ENCODE measurements at places on chromosomes 12 and 14.

- no peak for DNase-seq
These were observed 9.6 kb upstream of the GPHN start for GRCh38 chr14:66498311-66498710.

- no peak for DNase-seq
These were observed 428.1 kb downstream of the FLRT2 start for GRCh38 chr14:85958069-85958468.

- DNase-seq = no peak
These were observed 21.5 kb upstream of the TC2N start for GRCh38 chr14:91888641-91889476.

- no peak for DNase-seq
These were observed at the start of gene NEUROD4 for GRCh38 chr12:55019784-55020183. Gene NEUROD4 (plus strand): TSS chr12:55019974. CDS start chr12:55026440, 6,466 bp downstream.

- no peak for DNase-seq
These were observed 90.5 kb downstream of the GALNT9 start for GRCh38 chr12:132238884-132239283.

- no peak for DNase-seq
These were observed 14.3 kb upstream of the PRKAG1 start for GRCh38 chr12:49032679-49033447.

- no peak for DNase-seq
These were observed 128.8 kb upstream of the CLEC14A start for GRCh38 chr14:38384741-38385140.

DNA sequence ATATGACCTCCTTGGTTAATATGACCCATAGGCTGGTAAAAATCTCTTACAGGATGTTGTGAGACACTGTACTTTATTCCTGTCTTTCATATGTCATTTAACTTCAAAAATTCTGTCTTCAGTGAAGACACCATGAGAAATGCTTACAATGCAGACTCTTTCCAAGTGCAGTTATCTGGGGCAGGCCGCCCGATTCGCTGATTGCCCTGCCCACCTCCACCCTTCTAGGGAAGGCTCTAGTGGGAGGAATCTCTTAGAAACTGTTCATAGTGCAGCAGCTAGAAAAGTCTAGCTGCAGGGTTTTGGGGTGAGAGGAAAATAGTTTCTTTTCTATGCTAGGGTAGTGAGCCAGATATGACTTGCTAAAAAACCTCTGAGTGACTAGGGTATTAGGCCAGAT, 15.0 kb upstream of the CIPC start:
- DNase-seq = no peak

GRCh38 chr12:106892075-106892474, 63.6 kb upstream of the TMEM263 start:
- DNase-seq = no peak

DNA sequence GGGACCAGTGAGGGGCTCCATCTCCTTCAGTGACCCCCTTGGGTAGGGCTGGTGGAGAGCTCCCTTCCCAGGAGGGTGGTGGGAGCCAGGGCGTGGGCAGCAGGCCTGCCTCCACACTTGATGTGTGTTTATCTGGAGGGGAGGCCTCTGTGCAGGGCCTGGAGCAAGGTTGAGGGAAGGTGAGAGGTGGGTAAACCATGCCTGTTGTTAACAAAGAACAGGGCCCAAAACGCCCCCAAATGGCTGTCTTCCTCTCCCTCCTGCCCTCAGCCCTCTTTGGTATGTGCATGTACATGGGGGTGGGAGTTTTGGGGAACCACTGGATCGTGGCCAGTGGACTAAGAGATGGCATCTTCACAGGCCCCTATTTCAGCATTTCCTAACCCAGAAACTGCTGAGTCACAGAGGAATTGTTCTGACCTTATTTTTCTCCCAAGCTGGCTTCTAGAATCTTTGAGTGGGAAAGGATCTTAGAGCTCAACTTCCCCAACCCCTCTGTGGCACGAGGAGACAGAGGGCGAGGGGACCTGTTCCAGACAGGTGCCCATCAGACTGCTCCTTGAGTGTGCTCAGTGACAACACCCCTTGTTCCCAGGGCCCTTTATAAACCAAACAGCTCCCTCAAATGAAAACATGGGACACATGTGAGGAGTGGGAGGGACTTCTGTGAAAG, 3.6 kb downstream of the SLC48A1 start:
- no peak for DNase-seq

DNA sequence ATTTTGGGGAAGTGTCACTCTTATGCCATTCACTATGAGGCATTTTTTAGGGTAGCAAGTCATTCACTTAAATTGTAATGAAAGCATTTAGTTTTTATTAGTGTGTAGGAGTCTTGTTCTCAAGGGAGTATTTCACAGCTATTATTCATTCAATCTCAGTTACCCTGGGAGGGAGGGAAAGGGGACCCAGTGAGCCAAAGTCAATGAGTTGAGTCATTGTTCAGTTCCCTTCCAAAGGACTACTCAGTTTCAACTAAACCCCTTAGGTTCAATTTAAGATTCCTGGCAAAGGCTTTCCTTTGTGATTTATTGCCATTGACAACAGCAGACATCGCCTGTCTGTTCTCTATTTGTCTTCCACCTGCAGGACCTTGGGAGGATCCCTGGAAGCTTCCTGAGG, 29.3 kb upstream of the RASSF8 start:
- no peak for DNase-seq

DNA sequence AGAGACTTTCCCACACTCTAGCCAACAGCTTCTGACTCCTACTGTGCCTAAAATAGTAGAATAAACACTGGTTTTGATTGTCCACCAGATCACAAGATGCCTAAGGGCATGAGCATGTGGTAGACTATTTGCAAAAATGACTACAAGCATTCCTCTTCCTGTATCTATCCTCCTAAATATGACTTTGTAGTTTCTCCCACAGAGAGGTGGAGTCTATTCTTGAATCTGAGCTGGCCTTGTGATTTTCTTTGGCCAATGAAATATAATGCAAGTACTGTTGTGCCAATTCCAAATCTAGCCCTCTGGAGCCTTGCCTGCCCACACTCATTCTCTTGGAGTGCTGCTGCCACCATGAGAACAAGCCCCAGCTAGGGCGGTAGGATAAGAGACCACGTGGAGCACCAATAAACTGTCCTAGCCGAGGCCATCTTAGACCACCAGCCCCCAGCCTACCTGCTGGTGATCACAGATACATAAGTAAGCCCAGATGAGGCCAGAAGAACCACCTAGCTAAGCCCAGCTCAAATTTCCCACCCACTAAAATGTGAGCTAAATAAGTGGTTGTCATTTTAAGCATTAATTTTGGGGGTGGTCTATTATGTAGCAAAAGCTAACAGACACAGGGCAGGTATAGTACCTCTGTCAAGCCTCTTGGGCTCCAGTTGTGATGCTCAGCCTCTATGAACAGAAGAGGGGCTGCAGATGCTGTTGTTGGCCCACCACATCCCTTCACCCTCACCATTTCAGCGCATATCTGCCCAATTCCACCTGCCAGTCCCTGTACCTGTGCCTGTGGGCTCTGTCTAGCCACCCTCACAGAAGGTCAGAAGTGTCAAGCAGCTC, 17.9 kb downstream of the ZFP36L1 start:
- no peak for DNase-seq

DNA sequence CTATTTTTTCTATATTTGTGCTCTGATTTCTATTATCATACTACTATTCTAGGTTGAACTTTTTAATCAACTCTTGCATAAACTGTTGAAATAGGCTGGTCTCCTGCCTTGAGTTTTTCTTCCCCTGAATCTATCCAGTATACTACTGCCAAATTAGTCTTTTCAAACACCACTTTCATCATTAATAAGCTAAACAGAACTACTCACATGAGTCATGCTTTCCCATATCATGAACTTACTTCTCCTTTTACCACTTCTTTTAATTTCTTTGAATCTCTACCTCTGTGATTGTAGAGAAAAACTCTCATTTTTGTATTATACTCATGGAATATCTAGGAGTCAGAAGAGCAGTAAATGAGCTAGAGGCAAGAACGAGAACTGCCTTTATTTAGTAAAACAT, 340.3 kb upstream of the PDE3A start:
- DNase-seq = no peak

GRCh38 chr12:66164349-66164821, 5.4 kb downstream of the TMBIM4 start:
- no peak for DNase-seq

DNA sequence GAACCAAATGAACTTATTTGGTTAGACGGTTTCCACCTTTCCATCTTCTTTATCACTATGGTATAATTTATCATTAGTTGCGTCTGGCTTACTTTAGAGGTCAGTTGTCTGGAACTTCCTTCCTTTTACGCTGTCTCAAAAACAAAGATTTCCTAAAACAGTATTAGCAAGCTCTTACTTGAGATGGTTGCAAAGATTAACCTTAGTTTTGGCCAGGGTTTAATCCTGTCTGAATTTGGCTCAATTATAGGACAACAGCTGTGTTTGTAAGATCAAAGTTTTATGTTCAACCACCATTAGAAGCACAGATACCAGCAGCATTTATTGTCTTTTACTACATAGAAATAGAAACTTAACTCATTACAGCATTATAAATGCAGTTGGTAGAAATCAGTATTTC, 7.9 kb upstream of the WASHC3 start:
- no peak for DNase-seq

DNA sequence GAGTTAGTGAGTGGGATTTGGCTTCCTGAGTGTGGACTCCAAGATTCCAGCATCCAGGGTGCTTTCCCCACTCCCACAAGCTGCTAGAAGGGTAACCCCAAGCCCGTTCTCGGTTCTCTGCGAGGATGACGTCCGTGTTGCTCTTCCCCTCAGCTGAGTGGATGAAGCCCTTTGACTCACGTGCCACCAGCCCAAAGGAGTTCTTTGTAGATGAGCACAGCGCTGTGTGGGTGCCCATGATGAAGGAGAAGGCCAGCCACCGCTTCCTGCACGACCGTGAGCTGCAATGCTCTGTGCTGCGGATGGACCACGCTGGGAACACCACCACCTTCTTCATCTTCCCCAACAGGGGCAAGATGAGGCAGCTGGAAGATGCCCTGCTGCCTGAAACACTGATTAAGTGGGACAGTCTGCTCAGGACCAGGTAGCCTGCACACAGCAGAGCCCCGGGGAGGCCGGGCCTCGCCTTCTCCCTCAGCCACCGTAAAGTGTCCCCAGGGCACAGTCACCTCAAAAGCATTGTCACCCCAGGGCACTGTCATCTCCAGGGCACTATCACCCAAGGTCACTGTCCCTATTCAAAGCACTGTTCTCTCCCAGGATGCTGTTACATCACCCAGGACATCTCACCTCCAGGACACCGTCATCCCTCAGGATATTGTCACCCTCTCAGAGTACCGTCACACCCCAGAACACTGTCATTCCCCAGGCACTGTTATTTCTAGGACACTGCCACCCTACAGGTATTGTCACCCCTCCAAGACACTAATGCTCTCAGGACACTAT, 31.3 kb downstream of the SERPINA3 start:
- DNase-seq = no peak

DNA sequence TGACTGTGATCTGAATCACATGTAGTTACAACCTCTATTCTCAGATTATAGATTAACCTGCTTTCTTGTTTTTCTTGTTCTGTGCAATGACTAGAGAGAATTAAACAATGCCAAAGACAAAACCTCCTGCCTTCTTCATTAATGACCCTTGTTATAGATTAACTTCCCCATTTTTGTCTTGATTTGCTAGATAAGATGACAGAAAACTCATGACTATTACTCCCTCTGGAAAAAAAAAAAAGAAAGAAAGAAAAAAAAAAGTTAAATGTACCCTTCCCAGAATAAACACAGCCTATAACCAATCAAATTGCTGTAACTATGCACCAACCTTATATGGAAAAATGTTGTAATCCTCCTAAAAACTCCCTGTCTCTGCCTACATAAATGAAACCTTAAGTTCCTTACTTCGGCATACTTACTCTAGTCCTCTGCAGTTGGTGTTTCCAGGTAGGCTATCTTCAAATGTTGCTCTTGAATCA, 41.1 kb upstream of the PCED1B start:
- DNase-seq = no peak

DNA sequence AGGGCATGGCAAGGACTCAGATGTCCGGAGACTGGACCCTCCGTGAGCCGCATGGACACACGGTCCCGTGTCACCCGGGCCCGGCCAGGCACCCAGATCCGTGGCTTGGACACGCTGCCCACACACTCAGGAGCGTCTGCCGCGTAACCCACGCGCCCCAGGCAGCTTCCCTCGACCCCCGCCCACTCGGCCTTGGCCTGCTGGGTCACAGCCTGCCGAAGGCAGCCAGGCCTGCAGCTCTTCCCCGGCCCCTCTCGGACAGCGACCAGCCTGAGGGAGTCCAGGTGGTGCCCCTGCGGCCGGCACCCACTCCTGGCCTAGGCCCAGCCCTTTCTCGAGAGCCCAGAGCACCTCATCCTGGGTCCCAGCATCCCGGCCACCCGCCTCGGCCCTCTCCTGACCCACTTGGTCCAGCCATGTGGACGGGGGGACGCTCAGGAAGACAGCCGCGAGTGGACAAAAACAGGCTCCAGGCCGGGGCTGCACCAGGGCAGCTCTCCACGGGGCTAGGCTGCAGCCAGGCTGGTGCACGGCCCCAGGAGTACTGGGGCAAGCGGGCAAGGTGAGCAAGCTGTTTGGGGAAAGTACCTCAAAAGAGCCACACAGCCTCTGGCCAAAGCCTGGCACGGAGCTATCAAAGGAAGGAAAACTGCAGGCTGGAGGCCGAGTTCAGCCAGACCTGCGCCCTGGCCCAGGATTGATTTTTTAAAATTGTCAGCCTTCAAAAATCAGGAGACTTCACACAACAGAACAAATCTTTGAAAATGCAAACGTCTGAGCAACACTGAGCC, 6.5 kb downstream of the AKT1 start:
- no peak for DNase-seq

GRCh38 chr14:64510825-64511671, 6.5 kb downstream of the ZBTB1 start:
- DNase-seq = no peak

- DNase-seq = no peak
These were observed 710 bp downstream of the MTA1 start for GRCh38 chr14:105420101-105420973.

GRCh38 chr14:53964249-53964648, 7.6 kb upstream of the BMP4 start:
- DNase-seq = no peak

GRCh38 chr12:17372508-17372907, 717.5 kb downstream of the RERGL start:
- DNase-seq = no peak
